ENCODE measurements at places on chromosomes 6 and 20.

GRCh38 chr6:41790045-41790444 is 2.6 kb downstream of the TOMM6 start:
- DNase-seq: no peak

GRCh38 chr6:135018941-135019340 is 35.7 kb downstream of the HBS1L start:
- no peak for DNase-seq

- DNase-seq: no peak
These were observed 530.4 kb upstream of the MARCKS start for GRCh38 chr6:113326781-113327180.

GRCh38 chr6:153401751-153402150 is 270.7 kb upstream of the RGS17 start:
- no peak for DNase-seq

- DNase-seq: no peak
These were observed 17.7 kb downstream of the MAS1 start for GRCh38 chr6:159908535-159908934.

GRCh38 chr6:15425947-15426346 is 180.1 kb downstream of the JARID2 start:
- DNase-seq: no peak

GRCh38 chr6:11113038-11113437 is 1.5 kb upstream of the ERVFRD-1 start:
- DNase-seq: no peak

DNA sequence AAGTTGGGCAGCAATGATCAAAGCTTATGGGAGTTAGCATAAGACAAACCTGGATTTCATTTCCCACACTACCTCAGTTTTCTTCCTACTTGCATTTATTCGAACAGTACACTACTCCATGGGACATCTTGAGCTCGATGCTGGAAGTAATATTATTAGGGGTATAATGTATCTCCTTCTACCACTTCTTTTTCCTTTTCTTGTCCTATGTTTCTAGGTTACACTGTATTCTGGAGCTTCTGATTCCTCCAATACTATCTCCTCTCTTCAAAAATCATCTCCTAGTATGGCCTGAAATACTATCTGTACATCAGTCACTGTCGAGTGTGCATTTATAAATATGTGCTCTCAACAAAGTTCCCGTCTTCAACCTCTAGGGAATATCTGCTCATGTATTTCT is 124.4 kb downstream of the MAP7 start:
- DNase-seq: no peak
